ENCODE measurements at places on chromosomes 1 and 21. TPM values are rescaled to one million over a fixed set of nuclear protein-coding genes. Genes with fewer than 3 reads are reported as not detected.

DNA sequence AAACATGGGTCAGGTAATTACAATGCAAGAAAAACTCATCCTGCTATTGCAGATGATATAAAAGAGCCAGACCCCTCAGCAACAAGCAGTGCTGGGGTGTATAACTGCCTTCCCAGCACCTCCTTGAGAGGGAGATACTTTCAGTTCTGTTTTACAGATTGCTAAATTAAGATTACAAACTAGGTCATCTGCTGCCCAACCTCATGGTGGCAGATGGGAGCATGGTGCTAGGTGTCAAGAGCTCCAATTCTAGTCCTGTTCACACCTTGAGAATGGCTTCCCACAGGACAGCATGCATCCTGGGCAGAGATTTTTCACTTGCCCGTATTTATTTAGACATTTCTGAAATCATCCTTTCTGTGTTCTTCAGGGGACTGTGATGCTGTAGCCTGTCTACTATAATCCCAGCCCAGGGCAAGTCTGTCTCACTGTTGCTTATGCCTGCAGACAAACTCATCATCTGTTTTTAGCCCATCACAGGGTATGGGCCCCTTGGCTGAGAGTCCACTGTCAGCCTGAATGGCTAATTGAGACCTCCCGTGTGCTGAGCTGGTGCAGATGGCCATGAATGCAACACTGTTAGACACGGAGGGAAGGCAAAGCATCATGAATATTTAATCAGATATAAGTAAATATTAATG is 40.2 kb upstream of the PBX1 start:
- no peak for DNase-seq

DNA sequence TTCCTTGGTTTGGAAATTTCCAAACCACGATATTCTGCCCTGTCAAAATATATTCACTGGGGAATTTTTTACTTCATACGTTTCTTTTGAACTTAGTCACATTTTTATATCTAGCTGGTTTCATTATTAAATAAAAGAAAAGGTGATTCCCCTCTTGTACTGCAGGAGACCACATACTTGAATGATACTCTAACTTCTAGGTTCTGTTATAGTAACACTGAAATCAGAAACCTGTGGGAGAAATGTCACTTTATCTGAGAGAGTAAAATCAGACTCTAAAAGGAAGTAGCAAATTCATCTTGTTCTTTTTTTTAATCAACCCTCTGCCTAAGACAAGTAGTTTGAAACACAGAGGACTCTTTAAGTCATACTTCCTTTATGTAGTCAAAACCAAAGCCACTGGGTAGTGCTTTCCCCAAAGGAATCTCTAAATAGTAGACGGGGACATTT is 34.4 kb downstream of the MRPL39 start:
- no peak for DNase-seq

INKA2 gene
- 10.9 TPM for total RNA-seq

GRCh38 chr1:78722947-78723346 is 73.3 kb downstream of the IFI44 start:
- no peak for DNase-seq

DNA sequence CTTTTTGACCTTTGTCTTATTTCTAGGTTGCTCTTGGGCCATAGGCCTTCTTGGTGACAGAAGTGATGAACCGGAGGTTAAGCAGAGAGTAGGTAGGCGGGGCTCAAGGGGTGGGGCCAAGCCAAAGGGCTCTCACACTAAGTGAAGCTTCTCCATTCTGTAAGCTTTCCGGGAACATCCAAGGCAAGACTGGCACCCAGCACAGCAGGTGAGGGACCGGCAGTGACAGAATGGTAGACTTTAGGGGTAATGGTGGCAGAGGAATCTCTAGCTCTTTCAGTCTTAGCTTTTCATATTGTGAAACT is at the start of gene TNFAIP8L2:
TSS of gene TNFAIP8L2 (plus strand) at position 135 of the 305 bp plus-strand sequence. CDS start 2,049 bp downstream, outside the sequence.
- DNase-seq = no peak

USH2A gene
- total RNA-seq = 0.04 TPM

DNA sequence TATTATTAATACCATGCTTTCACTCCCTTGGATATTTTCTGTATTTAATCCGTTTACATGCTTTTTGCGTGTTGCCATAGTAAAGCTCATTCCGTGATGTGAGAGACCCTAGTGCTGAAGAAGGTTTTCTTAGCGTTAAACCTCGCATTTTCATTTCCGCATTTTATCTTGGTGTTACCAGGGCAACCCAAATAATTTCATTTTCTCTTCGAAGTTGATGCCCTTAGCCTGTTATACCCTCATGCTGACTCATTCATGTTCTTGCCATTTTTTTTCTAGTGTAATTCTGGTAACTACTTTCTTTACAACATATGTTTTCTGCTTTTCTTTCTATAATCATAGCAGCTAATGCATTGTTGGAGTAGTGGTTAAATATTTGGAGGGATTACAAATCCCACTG is 37.2 kb downstream of the LRRC8C start:
- no peak for DNase-seq

OR10Z1 gene
- total RNA-seq = not detected

COL11A1 gene
- 28.3 TPM for total RNA-seq

DNA sequence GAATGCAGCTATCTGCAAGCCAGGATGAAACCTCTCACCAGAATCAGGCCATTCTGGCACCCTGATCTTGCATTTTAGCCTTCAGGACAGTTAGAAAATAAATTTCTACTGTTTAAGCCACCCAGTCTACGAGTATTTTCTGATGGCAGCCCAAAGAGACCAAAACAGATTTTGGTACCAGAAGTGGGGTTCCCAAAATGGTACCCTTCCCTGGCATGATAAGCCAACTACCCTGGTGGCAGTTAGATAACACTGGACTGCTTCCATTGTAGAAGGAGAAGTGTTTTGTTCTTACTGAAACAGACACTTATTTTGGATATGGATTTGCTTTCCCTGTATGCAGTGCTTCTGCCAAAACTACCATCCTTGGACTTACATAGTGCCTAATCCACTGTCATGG is 115.0 kb downstream of the CSMD2 start:
- no peak for DNase-seq

DNA sequence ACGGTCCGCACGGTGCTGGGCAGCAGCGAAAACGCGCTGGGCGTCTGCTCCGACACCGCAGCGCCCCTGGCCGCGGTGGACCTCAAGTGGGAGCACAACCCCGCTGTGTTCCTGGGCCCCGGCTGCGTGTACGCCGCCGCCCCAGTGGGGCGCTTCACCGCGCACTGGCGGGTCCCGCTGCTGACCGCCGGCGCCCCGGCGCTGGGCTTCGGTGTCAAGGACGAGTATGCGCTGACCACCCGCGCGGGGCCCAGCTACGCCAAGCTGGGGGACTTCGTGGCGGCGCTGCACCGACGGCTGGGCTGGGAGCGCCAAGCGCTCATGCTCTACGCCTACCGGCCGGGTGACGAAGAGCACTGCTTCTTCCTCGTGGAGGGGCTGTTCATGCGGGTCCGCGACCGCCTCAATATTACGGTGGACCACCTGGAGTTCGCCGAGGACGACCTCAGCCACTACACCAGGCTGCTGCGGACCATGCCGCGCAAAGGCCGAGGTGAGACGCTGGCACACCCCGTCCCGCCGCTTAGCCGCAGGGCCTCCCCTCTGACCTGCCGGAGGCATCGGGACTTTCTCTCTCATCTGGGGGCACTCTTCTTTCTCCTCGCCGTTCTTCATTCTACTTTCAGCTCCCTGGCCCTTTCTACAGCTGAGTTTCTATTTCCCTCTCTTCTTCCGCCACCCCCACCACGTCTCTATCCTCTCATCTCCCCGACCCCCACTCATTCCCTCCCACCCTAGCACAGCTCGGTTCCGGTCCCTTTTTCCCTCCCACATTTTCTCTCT is 1.0 kb downstream of the NPR1 start:
- peak; percentile 68 for DNase-seq

All from H1 (cell line).